DND-41 (cell line): ENCODE measurements at places on chromosomes 2 and 18.

- H3K27me3 ChIP-seq, result no peaks in the 10 kb centered on the region
- H3K4me1 ChIP-seq, result peaks cover 49% of the 10 kb centered on the region
- H3K36me3 ChIP-seq, result peaks cover 35% of the 10 kb centered on the region
- H3K27ac ChIP-seq, result no peak overlapping the region
Measured at GRCh38 chr2:55620123-55620779, 2.8 kb upstream of the PPP4R3B start.

DNA sequence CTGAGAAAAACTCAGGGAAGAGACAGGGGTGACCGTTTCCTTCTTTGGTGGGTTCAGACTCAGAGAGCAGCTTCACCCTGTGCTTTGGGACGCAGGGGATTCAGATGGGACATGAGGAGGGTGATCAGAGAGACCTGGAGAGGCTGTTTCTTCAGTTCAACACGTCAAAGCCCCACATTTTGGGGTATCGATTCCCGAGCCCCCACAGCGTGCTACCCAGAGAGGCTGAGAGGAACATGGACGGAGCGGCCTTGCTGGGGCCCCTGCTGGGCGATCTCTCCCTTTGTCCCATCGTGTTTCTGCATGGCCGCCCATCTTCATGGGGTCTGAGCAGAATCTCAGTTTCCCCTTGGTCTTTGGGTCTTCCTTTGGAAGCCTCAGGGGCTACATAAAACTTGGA lies 38.2 kb upstream of the PXDN start:
- H3K4me1 ChIP-seq, result no peaks in the 10 kb centered on the region
- DNase-seq, result no peak
- no peaks in the 10 kb centered on the region for H3K27me3 ChIP-seq
- no peak overlapping the region for H3K4me3 ChIP-seq
- H3K27ac ChIP-seq, result no peak overlapping the region

- no peak overlapping the region for H3K4me3 ChIP-seq
- H3K27me3 ChIP-seq, result no peaks in the 10 kb centered on the region
- H3K27ac ChIP-seq, result no peak overlapping the region
- DNase-seq, result no peak
- no peaks in the 10 kb centered on the region for H3K36me3 ChIP-seq
Measured at GRCh38 chr2:5921081-5921642, 229.0 kb downstream of the SOX11 start.

DNA sequence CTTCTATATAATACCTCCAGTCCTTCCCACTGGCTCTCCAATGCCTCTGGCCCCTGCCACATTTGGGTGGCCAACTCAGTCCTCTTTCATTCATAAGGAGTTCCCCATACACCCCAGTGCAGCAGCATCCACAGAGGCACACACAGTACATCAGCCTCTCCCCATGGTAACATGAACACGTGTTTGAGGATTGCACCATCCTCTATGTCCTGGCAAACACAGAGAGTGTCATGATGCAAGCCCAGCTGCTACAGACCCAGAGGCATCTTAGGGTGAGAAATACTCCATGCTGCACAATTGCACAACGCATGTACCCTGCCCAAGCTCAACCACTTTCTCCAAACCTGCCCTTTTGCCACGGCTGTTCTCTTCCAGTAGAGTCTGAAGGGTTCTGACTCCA lies 11.5 kb downstream of the IGFBP5 start:
- no peaks in the 10 kb centered on the region for H3K36me3 ChIP-seq
- H3K27ac ChIP-seq, result no peak overlapping the region
- peaks cover 13% of the 10 kb centered on the region for H3K27me3 ChIP-seq
- no peak overlapping the region for H3K4me3 ChIP-seq

GRCh38 chr2:127511917-127512316 lies 14.4 kb downstream of the IWS1 start:
- H3K27me3 ChIP-seq, result no peaks in the 10 kb centered on the region
- DNase-seq, result no peak

DNA sequence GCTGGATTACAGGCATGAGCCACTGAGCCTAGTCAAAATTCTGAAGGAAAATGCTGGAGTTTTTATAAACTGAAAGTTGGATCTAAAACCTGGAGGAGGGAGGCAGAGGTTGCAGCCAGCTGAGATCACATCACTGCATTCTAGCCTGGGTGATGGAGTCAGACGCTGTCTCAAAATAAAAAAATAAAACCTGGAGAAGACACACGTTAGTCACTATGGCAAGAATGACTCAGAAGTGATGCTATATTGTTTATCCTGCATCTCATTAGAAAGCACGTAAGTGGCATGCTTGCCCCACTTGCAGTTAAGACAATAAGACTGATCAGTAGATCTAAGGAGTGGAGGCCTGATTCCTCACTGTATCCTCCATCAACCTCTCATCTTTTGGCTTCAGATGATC lies 106.6 kb upstream of the STON1 start:
- no peaks in the 10 kb centered on the region for H3K27me3 ChIP-seq
- no peak overlapping the region for H3K27ac ChIP-seq
- H3K4me1 ChIP-seq, result peaks cover 12% of the 10 kb centered on the region
- no peak for DNase-seq
- no peak overlapping the region for H3K4me3 ChIP-seq

DNA sequence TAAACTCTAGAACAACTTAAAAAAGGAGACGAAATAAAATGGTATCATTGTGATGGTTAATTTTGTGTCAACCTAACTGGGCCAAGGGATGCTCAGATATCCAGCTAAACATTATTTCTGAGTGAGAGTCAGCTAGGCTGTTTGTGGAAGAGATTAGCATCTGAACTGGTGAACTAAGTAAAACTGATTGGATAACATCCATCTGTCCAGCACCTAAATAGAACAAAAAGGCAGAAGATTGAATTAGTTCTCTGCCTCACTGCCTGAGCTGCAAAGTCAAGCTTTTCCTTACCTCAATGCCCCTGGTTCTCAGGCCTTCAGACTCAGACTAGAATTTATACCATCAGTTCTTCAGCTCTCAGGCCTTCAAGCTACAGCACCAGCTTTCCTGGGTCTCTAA lies 30.0 kb downstream of the PPP3R1 start:
- H3K36me3 ChIP-seq, result peaks cover 8% of the 10 kb centered on the region; the same call in 1 of the 2 replicates
- no peaks in the 10 kb centered on the region for H3K27me3 ChIP-seq
- no peaks in the 10 kb centered on the region; the same call in 1 of the 2 replicates for H3K4me1 ChIP-seq
- no peak for DNase-seq

DNA sequence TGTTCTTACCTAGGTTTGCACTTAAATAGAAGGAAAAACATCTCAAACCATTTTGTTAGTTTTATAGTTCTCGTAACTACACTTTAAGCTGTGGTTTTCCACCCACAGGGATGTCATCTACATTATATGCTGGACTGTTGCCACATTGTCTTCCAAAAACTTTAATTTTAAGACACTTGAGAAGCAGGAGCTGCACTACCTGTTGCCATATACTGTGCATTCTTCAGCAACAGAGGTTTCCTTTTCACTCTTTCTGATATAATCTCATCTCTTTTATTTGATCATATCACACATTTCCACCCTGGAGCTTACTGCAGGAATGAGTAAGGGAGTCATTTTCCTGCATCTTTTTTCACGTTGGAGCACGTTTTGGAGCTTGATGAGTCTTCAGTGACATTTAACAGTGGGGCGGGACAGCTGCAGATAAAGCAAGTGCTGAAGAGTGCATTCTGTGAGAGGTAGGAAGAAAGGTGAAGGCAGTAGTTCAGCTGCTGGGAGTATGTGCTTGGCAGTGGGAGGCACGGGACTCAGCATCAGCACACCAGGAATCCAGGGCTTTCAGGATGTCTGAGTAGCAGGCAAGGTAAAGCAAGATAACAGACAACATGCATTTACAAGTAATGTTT lies 3.8 kb downstream of the LIMS1 start:
- no peak for DNase-seq
- H3K36me3 ChIP-seq, result peaks cover 6% of the 10 kb centered on the region
- no peak overlapping the region for H3K27ac ChIP-seq
- peaks cover 38% of the 10 kb centered on the region for H3K4me1 ChIP-seq
- no peak overlapping the region for H3K4me3 ChIP-seq
- H3K27me3 ChIP-seq, result no peaks in the 10 kb centered on the region

DNA sequence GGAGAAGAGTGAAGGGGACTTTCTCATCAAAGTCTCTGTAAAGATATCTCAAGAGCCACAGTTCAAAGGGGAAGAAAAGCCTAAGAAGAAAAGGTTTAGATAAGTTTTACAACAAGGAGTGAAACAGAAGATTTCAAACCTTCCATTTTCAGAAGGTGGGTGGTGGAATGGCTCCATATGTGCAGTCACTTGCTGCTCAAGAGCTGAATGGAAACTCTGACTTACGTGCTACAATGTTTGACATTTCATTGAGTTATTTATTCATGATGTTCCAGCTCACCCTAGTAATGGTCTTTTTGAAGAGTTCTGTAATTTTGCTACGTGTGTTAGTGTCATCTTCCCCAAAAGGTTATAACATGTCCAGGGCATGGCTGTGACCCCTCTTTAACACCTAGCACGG lies 21.7 kb downstream of the LCT start:
- no peaks in the 10 kb centered on the region for H3K36me3 ChIP-seq
- H3K4me3 ChIP-seq, result no peak overlapping the region
- H3K4me1 ChIP-seq, result peaks cover 15% of the 10 kb centered on the region
- no peak for DNase-seq

- no peak for DNase-seq
- 0 out of 2 replicates have a peak, but pooled peaks cover 3% of the 10 kb centered on the region for H3K36me3 ChIP-seq
- no peaks in the 10 kb centered on the region for H3K27me3 ChIP-seq
Measured at GRCh38 chr2:119821266-119821665, 61.5 kb downstream of the PTPN4 start.

DNA sequence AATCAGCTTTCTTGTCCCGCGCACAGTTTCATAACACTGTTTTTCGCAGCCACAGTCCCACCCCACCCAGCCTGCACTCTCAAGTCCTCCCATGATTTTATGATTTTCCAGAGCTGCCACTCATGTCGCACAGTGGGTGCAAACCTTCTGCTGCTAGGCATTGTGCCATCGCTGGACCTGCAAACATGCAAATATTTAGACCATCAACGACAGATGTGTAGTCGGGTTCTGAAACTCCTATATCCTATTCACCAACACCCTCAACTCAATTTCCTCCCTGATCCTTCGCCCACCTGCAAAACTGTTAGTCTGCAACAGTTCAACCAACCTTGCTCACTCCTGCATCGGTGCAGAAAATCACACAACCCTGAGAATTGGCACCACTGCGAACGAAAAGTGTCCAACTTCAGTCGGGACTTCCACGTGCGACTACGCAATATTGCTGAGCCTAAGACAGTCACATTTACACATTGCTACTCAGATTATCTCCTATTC lies 871 bp upstream of the ALS2 start:
- peaks cover 26% of the 10 kb centered on the region for H3K4me1 ChIP-seq
- H3K4me3 ChIP-seq, result peak overlapping the region; percentile 70
- DNase-seq, result no peak
- H3K27me3 ChIP-seq, result no peaks in the 10 kb centered on the region
